ENCODE measurements at places on chromosomes 1 and 21.

GRCh38 chr1:63868268-63868781, 94.5 kb downstream of the ROR1 start:
- DNase-seq = no peak

DNA sequence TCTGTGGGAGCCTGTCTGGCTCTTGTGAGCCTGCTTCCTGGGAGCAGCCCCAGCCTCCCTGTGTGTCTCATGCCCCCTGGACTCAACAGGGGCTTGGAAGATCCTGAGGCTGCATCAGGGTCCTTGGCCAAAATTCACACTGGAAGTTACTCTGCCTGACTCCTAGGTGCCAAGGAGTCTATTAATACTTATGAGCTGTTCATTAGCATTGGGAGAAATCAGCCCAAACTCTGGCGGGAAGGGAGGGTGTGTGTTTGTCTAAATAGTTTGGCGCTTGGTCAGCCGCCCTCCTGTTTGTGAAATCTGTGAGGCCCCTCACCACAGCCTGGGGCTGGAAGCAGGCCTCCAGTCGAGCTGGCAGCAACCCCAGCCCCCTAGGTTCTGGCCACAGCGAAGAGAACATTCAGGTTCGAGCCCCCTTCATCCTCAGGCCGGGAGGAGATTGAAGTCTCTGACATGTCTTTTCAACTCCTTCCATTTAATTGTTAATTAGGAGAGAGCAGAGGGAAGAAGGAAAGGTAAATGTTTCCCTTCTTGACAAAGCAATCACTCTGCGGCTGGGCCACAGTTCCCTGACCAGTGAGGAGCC, 82.1 kb upstream of the F3 start:
- no peak for DNase-seq

DNA sequence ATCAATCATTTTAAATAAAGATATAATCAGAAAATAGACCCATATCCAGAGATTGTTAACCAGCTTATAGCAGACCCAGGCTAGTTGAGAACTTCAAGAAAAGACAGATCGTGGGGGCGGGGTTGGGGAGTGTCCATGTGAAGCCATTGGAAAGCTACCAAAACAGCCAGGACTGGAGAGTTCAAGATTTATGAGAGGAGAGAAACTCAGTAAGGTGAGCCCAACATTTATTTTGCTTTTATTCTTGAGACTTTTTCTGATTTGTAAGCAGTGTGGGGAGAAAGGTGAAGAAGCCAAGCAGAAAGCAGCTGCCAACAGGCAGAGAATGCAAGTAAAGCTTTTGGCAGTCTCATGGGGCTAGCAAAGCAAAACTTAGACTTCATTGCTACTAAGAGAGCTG, 179.9 kb downstream of the VPS13D start:
- DNase-seq = no peak

- no peak for DNase-seq
Measured at GRCh38 chr1:211783897-211784296, 46.7 kb downstream of the LPGAT1 start.

DNA sequence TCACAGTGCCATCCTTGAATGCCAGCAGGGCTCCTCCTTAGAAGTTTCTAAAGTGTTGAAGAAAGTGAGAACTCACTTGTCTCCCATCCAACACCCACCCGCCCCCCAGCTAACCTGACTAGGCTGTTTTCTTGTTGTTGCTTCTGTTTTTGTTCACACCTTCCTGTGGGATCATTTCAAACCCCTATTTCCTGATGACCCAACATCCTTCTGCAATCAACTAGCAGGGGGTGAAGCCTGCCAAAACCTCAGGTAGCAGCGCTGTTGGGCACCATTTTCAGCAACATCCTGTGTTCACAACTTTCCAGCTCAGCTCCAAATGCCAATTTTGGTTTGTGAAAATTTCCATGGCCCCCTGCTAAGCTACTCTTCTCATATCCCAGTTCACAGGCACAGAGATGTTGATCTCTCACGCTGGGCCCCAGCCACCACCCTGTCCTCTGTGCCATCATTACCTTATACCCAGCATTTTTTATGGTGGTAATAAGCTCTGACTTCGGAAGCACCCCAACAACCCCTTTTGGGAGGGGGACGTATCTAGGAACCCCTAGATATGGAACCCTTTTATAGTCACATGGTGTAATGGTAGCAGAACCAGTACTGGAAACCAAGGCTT, 41.4 kb downstream of the CDC7 start:
- no peak for DNase-seq

DNA sequence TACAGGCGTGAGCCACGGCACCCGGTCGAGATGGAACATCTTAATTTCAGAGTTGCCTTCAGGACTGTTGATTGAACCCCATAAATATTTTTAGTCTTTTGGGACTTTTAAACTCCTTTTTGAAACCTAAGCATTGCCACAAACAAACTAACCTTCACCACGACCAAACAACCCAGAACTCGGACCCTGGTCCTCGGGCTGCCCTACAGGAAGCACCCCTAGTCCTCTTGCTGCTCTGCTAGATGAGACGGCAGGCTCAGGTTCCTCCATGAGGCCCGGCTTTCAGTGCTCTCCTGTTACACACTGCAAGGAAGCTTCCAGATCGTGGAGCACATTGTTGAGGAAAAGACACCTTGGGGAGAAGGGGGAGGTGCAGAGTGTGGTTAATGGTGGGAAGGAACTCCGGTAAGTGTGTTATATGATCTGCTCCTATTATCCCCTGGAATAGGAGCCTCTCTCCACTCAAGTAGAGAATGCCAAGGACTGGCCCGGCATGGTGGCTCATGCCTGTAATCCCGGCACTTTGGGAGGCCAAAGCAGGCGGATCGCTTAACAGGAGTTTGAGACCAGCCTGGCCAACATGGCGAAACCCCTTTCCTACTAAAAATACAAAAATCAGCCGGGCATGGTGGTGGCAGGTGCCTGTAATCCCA, 5.7 kb downstream of the EPHX1 start:
- DNase-seq = no peak

Data from fibroblast of skin of left biceps (primary cell).